SJSA1 (cell line): ENCODE measurements at places on chromosomes 3 and 15. TPM values are rescaled to one million over a fixed set of nuclear protein-coding genes. Genes with fewer than 3 reads are reported as not detected.

Gene TMEM40
- not detected in 2 replicates for total RNA-seq

DNA sequence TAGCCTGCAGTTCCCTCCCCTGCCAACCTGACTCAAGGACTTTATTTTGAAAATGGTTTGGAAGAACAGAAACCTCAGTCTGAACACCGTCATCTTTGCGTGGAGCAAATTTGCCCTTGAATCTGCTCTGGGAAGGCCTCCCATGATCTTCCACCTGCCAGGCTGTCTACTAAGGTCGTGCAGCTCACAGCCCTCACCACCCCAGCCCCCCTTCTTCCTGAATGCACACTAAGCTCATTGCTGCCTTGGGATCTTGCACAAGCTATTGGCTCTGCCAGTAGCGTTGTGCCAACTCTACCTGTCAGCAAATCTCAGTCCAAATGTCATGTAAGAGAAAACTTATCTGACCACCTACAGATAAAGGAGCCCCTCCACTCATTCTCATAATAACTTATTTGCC, 141.5 kb downstream of the USP13 start:
- no peak overlapping the region for H3K4me3 ChIP-seq
- no peaks in the 10 kb centered on the region for H3K36me3 ChIP-seq
- 0 out of 2 replicates have a peak, but pooled peaks cover 3% of the 10 kb centered on the region for H3K27me3 ChIP-seq
- no peaks in the 10 kb centered on the region for H3K4me1 ChIP-seq

DNA sequence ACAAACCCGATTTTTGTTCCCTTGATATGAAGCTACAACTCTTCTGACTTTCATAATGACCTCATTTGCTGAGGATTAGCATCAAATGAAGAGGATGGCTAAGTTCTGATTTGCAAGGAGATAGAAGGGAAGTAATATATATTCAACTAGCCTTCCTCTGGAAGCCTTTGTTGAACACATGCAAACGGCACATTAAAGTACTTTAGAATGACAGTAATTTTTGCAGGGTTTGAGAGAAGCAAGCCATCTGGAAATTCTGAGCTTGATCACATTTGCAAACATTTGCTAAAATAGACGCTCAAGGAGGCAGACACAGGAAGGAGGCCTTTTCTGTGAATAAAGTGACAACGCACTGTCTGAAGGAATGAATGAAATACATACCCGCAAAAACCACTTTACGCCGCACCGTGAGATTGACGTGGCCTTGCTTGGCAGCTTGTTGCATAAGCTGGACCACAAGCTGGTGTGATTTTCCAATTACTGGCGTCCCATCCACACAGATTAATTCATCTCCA, 657.2 kb downstream of the MAGI1 start:
- H3K4me1 ChIP-seq, result no peaks in the 10 kb centered on the region
- H3K36me3 ChIP-seq, result no peaks in the 10 kb centered on the region
- H3K27me3 ChIP-seq, result no peaks in the 10 kb centered on the region
- H3K4me3 ChIP-seq, result no peak overlapping the region

DNA sequence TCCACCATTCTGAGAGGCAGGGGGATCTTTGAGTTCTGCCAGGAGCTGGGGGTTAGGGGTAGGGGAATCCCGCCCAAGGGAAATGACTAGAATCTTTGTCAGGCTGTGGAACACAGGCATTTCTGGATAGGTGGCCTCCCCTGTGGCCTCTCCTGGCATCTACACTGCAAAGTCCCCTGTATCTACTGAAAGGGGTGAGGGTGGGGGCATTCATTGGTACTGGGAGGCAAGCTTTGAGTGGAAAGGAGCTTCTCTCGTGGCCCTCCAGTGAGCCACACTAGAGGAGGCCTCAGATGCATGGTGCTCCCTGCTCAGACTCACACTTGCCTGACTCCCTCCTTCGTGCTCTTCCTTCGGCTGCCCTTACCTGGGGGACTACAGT, 59.9 kb downstream of the CCNL1 start:
- no peak overlapping the region for H3K4me3 ChIP-seq
- H3K27me3 ChIP-seq, result no peaks in the 10 kb centered on the region
- H3K27ac ChIP-seq, result no peak overlapping the region
- H3K4me1 ChIP-seq, result peaks cover 22% of the 10 kb centered on the region

GRCh38 chr15:93835344-93835743, 396.0 kb upstream of the MCTP2 start:
- no peak for DNase-seq
- H3K4me3 ChIP-seq, result no peak overlapping the region
- H3K36me3 ChIP-seq, result no peaks in the 10 kb centered on the region
- no peaks in the 10 kb centered on the region for H3K27me3 ChIP-seq
- H3K27ac ChIP-seq, result no peak overlapping the region
- no peaks in the 10 kb centered on the region for H3K4me1 ChIP-seq

Gene CLDN16
- 0.08 TPM in 1 of 2 replicates, not detected in the other for total RNA-seq

DNA sequence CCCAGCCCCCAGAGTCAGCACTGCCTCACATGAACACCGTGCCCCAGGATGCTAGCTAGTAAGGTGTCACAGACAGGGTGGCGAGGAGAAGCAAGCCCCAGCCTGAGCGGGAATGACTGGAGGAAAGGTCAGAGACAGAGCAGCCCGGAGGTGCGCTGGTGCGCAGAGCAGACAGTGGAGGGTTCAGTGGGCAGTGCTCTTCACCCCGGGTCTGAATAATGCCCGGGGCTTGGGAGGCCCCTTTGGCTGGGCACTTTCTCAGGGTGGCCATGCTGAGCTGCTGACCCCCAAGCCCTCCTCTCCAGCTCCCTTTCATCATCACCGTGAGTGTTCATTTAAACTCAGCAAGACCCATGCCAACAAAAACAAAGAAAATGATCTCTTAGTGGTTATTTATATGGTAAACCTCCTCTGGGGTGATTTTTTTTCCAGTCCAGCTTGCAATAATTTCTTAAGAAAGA, 110.8 kb downstream of the VGLL4 start:
- H3K4me1 ChIP-seq, result peaks cover 35% of the 10 kb centered on the region
- no peak for DNase-seq
- no peak overlapping the region for H3K4me3 ChIP-seq
- H3K27ac ChIP-seq, result no peak overlapping the region
- H3K36me3 ChIP-seq, result no peaks in the 10 kb centered on the region

- no peak overlapping the region for H3K27ac ChIP-seq
- DNase-seq, result no peak
- no peaks in the 10 kb centered on the region for H3K27me3 ChIP-seq
These were observed 5.7 kb upstream of the FILIP1L start for GRCh38 chr3:100120012-100120411.

Gene PIF1
- 20.1 and 29.2 TPM in 2 replicates for total RNA-seq

GRCh38 chr3:43036621-43037423, 57.7 kb downstream of the GASK1A start:
- no peak for DNase-seq
- H3K27me3 ChIP-seq, result no peaks in the 10 kb centered on the region
- H3K36me3 ChIP-seq, result no peaks in the 10 kb centered on the region
- no peaks in the 10 kb centered on the region for H3K4me1 ChIP-seq

- no peaks in the 10 kb centered on the region for H3K36me3 ChIP-seq
- no peak overlapping the region for H3K4me3 ChIP-seq
- H3K27ac ChIP-seq, result no peak overlapping the region
- no peaks in the 10 kb centered on the region for H3K4me1 ChIP-seq
These were observed 15.3 kb upstream of the COLQ start for GRCh38 chr3:15536856-15537255.

Gene SEMA3B
- 2.6 and 6.5 TPM in 2 replicates for total RNA-seq

DNA sequence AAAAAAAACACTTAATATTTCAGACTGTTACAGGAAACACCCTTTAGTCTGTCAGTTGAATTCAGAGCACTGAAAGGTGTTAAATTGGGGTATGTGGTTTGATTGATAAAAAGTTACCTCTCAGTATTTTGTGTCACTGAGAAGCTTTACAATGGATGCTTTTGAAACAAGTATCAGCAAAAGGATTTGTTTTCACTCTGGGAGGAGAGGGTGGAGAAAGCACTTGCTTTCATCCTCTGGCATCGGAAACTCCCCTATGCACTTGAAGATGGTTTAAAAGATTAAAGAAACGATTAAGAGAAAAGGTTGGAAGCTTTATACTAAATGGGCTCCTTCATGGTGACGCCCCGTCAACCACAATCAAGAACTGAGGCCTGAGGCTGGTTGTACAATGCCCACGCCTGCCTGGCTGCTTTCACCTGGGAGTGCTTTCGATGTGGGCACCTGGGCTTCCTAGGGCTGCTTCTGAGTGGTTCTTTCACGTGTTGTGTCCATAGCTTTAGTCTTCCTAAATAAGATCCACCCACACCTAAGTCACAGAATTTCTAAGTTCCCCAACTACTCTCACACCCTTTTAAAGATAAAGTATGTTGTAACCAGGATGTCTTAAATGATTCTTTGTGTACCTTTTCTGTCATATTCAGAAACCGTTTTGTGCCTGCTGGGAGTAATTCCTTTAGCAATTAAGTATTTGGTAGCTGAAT, 17.9 kb downstream of the TMEM43 start:
- DNase-seq, result no peak
- peak overlapping the region; percentile 99 for H3K27ac ChIP-seq
- peaks cover 37% of the 10 kb centered on the region for H3K4me1 ChIP-seq
- no peak overlapping the region for H3K4me3 ChIP-seq
- H3K27me3 ChIP-seq, result no peaks in the 10 kb centered on the region

DNA sequence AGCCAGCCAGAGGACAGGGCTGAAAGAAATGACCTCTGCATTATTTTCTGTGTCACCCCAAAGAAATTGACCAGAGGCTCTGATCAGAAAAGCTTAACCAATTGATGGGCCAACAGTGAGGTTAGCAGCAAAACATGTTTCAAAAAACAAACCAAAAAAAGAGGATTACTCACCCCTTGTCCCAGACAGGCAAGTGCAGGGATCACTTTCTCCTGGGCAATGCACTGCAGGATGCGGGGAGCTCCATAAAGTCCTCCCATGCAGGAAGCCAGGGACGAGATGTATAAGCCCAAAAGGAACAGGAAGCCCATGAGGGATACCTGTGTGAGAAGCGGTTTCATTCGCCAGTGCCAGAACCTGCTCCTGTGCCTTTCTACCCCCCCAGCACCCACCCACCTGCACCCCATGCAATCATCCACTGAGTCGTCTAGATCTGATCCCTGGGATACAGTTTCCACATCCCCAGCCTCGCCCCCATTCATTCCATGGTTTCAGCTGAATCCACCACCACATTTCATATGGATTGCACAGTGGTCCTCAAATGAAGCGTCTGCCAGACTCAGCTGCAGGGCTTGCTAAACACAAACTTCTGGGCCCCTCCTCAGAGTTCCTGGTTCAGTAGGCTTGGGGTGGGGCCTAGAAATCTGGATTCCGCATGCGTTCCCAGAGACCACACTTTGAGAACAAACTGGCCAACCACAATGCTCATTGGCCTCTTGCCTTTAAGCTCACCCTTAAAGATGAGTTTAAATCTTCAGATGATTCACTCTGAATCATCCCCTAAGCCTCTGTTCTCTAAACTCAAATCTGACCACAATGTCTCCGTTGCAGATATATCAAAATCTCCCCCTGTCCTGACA, 54.4 kb upstream of the HEG1 start:
- peak; percentile 86 for DNase-seq
- no peaks in the 10 kb centered on the region; the same call in 1 of the 2 replicates for H3K36me3 ChIP-seq
- H3K4me1 ChIP-seq, result peaks cover 58% of the 10 kb centered on the region
- peak overlapping the region; percentile 34 for H3K27ac ChIP-seq
- H3K27me3 ChIP-seq, result no peaks in the 10 kb centered on the region

DNA sequence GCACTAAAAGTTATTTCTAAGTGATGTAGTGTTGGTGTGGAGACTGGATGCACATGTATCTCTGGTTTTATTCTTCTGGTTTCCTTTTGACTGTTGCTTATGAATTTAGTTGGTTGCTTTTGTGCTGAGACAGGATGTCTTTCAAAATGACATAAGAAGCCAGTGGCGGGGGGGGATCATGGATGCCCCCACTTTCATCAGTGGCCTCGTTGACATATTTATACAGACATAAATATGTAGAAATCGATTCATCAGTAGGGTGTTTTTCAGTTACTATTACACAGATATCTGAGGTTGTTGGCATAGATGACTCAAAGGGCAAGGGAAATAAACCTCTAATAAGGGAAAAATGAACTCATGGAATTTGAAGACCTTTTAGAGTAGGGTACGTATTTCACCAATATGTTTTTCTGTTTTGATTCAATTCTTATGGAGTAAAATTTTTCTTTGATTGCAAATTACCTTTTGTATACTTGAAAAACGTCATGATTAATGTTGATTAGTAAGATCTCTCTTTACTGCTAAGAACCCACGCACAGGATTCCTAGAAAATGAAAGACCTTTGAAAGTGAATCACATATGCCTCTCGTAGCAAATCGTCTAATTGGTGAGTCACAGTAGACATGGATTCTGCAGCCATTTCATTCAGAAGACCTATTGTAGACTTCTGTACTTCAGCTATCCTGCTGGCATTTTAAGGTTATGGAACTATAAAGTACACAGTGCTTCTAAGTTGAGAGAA, 97.4 kb upstream of the RBMS3 start:
- DNase-seq, result peak; percentile 57
- H3K4me3 ChIP-seq, result no peak overlapping the region
- H3K27ac ChIP-seq, result peak overlapping the region; percentile 93

- no peaks in the 10 kb centered on the region for H3K36me3 ChIP-seq
- H3K27ac ChIP-seq, result no peak overlapping the region
- no peak for DNase-seq
These were observed 8.2 kb upstream of the LCTL start for GRCh38 chr15:66573719-66574595.

DNA sequence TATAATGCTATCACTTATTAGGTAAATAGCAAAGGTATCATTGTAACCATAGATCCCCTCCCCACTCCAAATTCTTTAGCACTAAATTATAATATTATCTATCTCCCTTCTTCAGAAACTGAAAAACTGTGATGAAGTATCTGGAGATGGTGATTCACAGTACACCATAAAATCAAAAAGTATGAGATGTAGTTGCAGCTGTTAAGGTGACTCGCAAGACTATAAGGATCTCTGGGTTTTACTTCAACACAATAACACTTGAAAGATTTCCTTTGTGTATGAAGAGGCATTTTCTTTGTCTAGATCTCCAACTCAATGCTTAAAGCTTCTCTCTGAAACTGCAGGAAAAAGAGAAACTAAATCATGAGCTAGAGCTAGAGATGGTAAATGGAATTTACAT, 46.9 kb downstream of the IFT57 start:
- H3K27ac ChIP-seq, result no peak overlapping the region
- H3K4me3 ChIP-seq, result no peak overlapping the region
- DNase-seq, result no peak
- H3K27me3 ChIP-seq, result no peaks in the 10 kb centered on the region
- no peaks in the 10 kb centered on the region for H3K4me1 ChIP-seq

GRCh38 chr15:37951999-37952398, 17.6 kb downstream of the TMCO5A start:
- H3K27me3 ChIP-seq, result no peaks in the 10 kb centered on the region; the same call in 1 of the 2 replicates
- H3K27ac ChIP-seq, result no peak overlapping the region
- DNase-seq, result no peak
- H3K36me3 ChIP-seq, result no peaks in the 10 kb centered on the region
- no peaks in the 10 kb centered on the region for H3K4me1 ChIP-seq

- no peaks in the 10 kb centered on the region for H3K36me3 ChIP-seq
- DNase-seq, result peak; percentile 65
- H3K27me3 ChIP-seq, result no peaks in the 10 kb centered on the region
- no peak overlapping the region for H3K4me3 ChIP-seq
These were observed 530.6 kb upstream of the IL12A start for GRCh38 chr3:159458010-159458409.

DNA sequence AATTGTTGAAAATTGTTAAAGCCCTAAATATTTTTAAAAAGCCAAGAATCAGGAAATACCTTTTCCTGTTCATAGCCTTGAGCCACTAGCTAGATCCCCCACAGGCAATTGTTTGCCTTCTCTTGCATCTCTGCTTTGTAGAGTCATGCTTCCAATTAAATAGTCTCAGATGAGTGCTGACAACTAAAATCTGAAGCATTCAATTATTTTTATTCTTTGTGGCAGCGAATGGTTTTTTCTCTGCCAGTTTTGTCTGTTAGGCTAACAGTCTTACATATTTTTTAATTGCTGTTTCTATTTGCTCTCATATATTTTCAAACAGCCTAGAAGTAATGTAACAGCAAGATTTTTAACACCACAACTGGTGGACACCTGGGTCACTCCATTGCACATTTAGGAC, 277.1 kb upstream of the GBE1 start:
- no peak for DNase-seq
- H3K27me3 ChIP-seq, result no peaks in the 10 kb centered on the region
- H3K4me3 ChIP-seq, result no peak overlapping the region
- H3K36me3 ChIP-seq, result no peaks in the 10 kb centered on the region
- no peak overlapping the region for H3K27ac ChIP-seq
